Psoas muscle (tissue), 8 donors: ENCODE measurements at places on chromosomes 6 and 20. TPM values are rescaled to one million over a fixed set of nuclear protein-coding genes. Genes with fewer than 3 reads are reported as not detected.

The KHDRBS2 gene
- 0.04 TPM for polyA plus RNA-seq

The PTPRT gene
- polyA plus RNA-seq: 0.01 TPM

The DDX39B gene
- 128 TPM for polyA plus RNA-seq

The SDC4 gene
- 41.6 TPM for polyA plus RNA-seq

The L3MBTL3 gene
- 1.00 TPM for polyA plus RNA-seq

The NKX2-2 gene
- polyA plus RNA-seq: not detected

The HAO1 gene
- polyA plus RNA-seq: not detected

The GLP1R gene
- not detected for polyA plus RNA-seq

The LINC00237 gene
- polyA plus RNA-seq: not detected

The KCNQ2 gene
- polyA plus RNA-seq: not detected

The PRPH2 gene
- 0.13 TPM for polyA plus RNA-seq

The PACRG gene
- polyA plus RNA-seq: 1.8 TPM
